ENCODE measurements at places on chromosomes 13 and 19.

- no peak for DNase-seq
Measured at GRCh38 chr19:18587962-18588610, 512 bp upstream of the REX1BD start.

GRCh38 chr19:32359581-32359980 is 14.2 kb downstream of the ZNF507 start:
- no peak for DNase-seq

- DNase-seq: no peak
Measured at GRCh38 chr13:87124785-87125074, 546.4 kb upstream of the SLITRK5 start.

DNA sequence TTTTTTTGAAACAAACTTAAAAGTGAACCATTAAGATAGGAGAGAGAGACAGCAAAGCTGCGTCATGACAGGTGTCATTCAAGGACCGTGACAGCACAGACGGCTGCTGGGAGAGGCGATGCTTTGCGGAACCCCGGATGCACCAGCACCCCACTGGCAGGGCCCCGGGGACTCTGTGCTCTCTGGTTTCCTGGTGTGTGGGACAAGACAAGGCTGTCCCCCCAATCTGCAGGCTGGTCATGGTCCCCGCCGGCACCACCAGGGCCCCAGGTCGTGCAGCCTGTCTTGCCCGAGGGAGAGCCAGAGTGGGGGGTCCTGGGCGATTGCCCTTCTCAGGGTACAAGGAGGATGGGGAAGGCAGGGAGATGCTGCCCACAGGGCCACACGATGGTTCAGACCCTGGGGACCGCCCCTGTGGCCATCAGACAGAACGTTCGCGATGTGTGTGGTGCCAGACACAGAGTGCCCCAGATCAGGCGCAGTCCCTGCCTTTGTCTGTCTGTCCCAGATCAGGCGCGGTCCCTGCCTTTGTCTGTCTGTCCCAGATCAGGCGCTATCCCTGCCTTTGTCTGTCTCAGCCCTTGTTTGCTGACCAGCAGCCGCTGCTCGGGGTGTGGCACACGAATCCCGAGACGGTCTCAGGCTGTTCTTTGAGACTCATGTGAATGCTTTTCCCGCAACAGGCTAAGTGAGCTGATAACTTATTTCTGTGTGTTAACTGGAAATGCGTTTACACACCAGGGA is 36.1 kb downstream of the ADPRHL1 start:
- DNase-seq: no peak

GRCh38 chr19:5263615-5264014 is 77.0 kb downstream of the PTPRS start:
- no peak for DNase-seq

- no peak for DNase-seq
Measured at GRCh38 chr19:47456721-47457474, 14.8 kb downstream of the SLC8A2 start.

DNA sequence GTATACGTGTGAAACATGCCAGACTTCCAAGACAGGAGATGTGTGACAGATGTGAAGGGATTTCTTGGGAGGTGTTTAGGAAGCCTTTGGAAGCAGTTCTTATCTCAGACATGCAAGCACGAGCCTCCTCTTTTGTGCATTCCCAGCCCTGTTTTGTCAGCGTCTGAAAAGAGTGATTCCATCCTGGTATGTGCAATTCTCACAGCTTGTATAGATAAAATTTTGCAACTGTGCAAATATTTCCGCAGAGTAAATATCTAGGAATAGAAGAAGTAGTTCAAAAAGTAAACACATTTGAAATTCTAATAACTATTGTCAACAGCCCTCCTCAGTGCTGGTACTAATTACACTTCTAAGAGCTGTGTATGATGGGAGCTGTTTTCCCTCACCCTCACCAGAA is 72.3 kb upstream of the C1QTNF9B start:
- no peak for DNase-seq

DNA sequence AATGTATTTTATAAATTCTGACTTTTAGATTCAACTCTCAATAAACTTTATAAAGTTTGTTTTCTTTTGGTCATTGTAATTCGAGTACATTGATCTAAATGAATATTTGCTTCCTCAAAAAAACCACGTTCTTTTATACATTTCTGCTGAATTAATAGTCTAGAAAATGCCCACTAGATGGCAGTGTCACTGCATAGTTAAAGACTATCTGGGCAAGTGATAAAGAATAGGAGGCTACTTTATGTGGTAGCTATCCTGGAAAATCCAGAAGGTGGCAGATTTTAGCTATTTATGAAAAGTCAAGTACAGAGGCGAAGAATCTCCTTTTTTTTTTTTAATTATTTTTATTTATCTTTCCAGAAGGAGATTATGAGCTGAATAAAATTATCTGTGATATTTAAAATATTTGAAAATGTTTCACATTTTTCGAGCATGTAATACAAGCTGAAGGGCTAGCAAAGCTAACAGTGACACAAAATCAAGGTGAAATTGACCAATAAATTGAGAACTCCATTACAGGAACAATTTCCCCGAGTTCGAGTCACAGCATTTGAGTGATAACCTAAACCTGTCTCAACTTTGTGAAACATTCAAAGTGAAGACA is 221.8 kb downstream of the OLFM4 start:
- peak; percentile 17 for DNase-seq

DNA sequence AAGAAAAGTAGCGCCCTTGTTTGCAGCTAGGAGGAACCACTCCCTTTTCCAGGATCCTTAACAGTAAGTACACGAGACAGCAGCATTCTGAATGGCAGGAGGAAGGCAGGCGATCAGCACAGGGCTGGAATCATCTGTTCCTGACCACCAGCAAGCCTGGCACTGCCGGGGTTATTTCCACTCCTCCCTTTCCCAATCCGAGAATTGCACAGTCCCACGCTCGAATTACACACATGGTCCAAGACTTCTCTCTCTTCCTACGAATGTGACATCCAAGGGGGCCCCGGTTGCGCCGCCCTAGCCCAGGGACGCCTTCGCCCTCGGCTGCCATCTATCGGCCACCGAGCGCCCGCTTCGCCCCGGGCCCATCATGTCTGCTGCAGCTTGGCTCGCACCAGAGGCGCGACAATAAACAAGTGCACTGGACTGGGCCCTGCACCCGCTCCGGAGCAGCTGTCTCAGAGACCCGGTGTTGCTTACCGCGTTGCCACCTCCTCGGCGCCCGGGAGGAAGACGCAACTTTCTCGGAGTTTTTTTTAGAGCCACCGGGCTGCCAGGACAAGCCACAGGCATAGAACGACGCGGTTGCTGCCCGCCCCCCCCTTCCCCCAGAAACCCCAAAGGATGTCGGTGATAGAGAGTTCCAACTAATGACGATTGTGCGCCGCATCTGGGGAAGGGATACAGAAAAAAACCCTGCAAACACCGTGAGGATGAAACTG is at the start of gene SLITRK5:
Gene SLITRK5 (plus strand): TSS at position 341 of the 722 bp plus-strand sequence. CDS start 4,018 bp downstream, outside the sequence.
- peak; percentile 57 for DNase-seq

GRCh38 chr19:36046443-36047050 is 7.5 kb downstream of the THAP8 start:
- DNase-seq: no peak

Measured in GM19239 (cell line).